ENCODE measurements at places on chromosomes 4 and X. TPM values are rescaled to one million over a fixed set of nuclear protein-coding genes. Genes with fewer than 3 reads are reported as not detected.

DNA sequence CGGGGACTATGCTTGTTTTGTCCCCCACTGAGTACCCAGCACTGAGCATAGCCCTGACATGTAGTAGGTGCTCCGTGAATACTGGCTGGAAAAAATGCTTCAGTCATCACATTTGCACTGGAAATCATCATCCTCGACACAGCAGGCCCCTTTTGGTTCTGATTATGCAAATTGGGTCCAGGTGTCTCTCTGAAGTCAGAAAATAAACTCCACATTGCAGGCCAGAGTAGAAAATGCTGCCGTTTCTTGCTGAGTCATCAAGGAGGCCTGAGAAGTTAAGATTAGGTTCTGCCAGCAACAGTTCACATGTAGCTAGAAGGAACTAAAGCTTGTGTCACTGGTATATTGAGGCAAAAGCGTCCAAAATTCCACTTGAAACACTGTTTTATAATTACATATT lies 15.0 kb upstream of the STK32B start:
- DNase-seq: no peak

- no peak for DNase-seq
Observed at GRCh38 chr4:138953961-138954371, 61.6 kb upstream of the NOCT start.

DNA sequence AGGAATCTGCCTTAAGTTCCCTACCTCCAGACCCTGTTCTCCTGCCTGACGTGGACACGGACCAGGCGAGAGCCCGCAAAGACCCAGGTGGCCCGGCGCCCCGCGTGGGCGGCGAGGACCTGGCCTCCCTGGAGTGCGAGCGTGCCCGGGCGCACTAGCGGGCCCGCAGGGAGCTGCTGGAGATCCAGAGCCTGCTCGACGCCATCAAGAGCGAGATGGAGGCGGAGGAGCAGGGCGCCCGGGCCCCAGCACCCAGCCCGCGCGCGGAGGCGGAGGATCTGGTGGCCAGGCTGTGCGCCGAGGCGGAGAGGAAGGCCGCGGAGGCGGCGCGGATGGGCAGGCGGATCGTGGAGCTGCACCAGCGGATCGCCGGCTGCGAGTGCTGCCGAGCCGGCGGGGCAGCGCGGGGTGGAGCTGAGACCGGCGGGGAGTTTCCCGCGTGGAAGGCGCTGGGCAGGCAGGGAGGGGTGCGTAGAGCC lies 18.2 kb downstream of the MRFAP1 start:
- DNase-seq: peak; percentile 61

DNA sequence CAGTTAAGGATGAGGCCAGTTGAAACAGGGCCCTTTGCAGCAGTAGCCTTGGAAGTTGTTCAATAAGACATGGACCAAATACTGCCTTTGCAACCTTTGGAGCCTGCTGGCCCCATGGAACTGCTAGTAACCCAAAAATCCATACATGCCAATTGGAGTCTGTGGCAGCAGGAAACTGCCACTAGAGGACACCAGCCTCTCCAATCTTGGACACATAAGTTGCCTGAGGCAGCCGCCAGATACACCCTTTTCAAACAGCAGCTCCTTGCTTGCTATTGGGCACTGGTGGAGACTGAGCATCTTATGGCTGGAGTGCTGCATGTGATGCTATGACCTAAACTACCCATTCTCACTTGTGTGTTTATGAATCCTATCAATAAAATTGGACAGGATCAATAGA lies 14.8 kb upstream of the LAP3 start:
- no peak for DNase-seq

DNA sequence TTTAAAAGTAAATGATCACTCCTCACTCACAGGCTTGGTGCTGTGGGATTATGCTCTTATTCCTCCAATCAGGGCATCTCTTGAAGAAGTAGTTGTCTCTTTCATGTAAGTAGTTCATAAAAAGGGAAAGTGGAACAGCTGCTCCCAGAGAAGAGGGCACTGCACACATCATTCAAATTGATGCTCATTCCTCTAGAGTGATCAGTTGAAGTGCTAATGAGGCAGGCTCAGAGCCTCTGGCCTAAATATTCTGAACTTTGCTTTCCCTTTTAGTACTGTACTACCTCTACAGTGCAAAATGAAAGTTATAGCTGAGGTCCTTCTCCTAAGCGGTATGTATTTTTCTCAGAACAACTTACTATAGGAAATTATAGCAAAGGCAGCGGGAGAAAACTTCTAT lies 1453.1 kb downstream of the ARAP2 start:
- DNase-seq: no peak

- no peak for DNase-seq
Observed at GRCh38 chr4:55125087-55125721, at the start of gene KDR. TSS of gene KDR (minus strand) at chr4:55125595. CDS start at chr4:55125293, 302 bp downstream.

SLC6A8 gene
- 1.8 TPM for total RNA-seq

DNA sequence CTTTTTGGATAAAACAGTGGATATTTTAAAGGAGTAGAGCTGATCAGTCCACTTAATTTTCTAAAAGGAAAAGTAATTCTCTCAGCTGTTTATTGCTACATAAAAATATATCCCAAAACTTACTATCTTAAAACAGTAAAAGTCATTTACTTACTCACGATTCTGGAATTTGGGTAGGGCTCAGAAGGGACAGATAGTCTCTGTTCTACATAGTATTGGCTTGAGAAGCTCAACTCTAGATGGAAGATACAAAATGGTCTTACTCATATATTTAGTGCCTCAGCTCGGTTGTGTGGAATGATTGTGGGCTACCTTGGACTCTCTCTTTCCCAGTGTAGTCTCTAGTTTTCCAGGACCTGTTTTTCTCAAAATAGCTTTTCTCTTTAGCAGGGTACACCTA lies 691.5 kb upstream of the POU3F4 start:
- DNase-seq: no peak

GRCh38 chr4:141391293-141391692 lies 170.6 kb downstream of the ZNF330 start:
- no peak for DNase-seq

UCHL1 gene
- 0.47 TPM for total RNA-seq

MAMLD1 gene
- 1.8 TPM for total RNA-seq

SLC7A11 gene
- total RNA-seq: 0.22 TPM

DNA sequence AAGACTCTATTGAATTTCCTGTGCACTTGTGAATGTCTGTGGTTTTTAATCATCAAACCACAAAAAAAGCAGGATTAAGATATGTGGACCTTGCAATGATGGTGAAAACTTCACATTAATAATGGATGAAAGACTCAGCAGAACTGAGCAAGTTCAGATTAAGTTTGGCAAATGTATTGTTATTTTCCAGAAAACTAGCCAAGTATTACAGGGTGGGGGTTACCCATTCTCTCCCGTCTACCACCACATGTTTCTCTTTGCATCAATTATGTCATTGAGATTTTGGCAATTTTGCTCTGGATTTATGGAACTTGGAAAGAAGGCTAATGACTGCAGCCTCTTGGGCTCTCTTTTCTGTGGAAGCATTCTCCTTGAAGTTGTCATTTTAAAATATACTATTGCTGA lies 577.1 kb downstream of the ANKRD50 start:
- no peak for DNase-seq

GRCh38 chr4:9384126-9384525 lies 21.2 kb downstream of the USP17L30 start:
- DNase-seq: no peak

DNA sequence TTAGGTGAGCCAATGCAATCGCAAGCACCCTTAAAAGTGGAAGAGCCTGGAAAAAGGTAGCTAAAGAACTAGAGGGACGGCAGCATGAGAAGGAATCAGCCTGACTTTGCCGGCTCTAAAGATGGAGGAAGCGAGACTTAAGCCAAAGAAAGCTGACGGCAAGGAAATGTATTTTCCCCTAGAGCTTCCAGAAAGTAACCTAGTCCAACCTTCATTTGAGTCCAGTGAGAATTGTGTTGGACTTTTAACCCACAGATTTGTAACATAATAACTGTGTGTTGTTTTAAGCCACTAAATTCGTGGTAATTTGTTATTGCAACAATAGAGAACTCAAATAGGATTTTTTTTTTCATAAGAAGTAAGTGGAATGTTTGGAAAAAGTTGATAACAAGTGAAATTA lies 212.7 kb upstream of the C1QTNF7 start:
- no peak for DNase-seq

DNA sequence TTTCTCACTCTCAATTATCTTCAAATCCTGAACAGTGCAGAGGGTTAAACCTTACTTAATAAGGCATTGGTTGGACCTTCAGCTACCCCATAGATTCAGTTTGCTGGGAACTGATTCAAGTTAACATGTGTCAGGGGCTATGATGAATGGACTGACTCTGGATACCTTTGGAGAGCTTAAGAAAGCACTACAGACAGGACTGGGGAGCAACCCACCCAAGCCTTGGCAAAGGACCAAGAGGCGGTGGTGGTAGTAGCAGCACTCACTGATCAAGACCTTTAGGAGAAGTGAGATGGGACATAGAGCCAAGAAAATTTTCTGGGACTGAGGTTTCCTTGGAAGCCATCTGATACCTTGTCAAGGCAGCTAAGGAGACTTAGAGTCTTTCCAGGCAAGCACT lies 43.0 kb upstream of the TAPT1 start:
- no peak for DNase-seq

GRCh38 chr4:103915224-103915869 lies 195.6 kb upstream of the TACR3 start:
- no peak for DNase-seq

GRCh38 chr4:78002260-78002659 lies 54.9 kb upstream of the FRAS1 start:
- DNase-seq: no peak

SPANXN4 gene
- total RNA-seq: not detected

CYSLTR1 gene
- total RNA-seq: 43.4 TPM

DNA sequence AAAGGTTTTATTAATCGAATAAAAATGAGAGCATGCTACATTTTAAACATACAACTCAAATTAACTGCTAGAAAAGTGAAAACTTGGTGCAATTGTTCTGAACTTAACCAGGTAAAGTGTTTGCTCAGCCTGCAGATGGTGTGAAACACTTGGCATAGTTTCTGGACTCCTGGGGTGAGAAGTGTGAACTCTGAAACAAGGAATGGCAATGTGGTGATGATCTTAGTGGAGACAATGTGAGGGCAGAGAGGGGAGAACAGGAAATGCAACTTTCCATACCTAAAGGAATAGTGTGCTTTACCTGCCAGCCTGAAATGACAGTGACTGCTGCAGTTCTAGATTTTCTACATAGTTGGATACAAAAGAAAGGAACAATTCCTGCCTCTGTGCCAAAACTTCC lies 57.4 kb downstream of the CCSER1 start:
- no peak for DNase-seq

DNA sequence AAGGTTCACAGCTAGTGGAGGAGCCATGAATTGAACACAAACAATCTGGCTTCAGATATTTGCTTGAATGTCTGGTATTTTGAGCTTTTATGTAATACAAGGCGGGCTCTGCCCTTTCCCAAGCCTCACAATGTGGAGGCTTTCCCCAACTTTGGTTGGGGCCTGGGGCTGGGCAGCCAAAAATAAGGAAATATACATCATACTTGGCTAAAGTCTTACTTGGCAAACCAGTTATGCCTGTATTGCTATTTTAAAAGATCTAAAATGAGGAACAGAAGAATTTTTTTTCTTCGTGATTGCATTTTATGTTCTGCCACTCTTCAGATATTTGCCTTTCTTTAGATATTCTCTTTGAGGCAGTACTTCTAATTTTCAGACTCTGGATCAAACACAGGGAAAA lies 26.1 kb downstream of the ARFIP1 start:
- no peak for DNase-seq

GRCh38 chr4:123325241-123325681 lies 71.3 kb upstream of the SPRY1 start:
- peak; percentile 69 for DNase-seq

TREX2 gene
- total RNA-seq: 3.3 TPM

- no peak for DNase-seq
Observed at GRCh38 chr4:157973297-157973696, 199.5 kb downstream of the GASK1B start.

- no peak for DNase-seq
Observed at GRCh38 chr4:100061835-100062234, 111.8 kb upstream of the H2AZ1 start.

PASD1 gene
- total RNA-seq: not detected

MID1 gene
- total RNA-seq: 0.32 TPM
